Thymus (tissue), 14 donors: ENCODE measurements at places on chromosomes 1 and 21. TPM values are rescaled to one million over a fixed set of nuclear protein-coding genes. Genes with fewer than 3 reads are reported as not detected.

DNA sequence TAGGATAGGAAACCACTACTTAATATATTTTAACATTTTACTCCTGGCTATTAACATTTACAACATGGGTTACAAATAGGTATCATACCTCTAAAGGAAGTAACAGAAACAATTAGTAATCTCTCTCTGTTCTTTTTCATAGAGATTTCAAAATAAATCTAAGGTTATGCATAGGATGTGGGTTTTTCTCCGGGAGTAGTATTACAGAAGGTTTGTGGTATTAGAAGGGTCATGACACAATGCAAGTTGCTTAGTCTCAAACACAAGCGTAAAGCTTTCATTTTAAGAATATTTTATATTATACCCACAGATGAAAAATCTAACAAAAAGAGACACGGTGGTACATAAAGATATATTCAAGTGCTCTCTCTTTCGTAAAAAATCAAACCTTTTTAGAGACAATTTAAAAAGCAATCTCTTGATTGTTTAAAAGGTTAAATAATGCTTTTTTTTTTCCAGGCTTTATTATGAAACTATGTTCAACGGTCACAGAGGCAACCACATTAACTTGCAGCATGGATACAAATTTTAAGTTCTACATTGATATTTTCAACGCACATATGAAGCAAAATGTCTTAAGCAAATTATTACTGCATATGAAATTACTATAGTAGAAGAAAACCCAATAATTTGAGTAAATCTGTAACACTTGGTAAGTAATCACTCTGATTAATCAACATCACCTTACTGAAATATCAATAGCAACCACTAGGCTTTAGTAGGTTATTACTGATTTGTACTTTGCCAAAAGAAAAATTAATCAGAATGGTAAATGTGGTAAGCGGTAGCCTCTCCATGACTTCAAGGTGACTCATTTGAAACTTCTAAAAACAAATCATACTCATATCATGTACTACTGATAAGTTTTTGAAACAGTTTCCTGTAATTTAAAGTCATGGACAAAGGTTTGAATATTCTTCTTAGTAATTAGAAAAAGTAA is 97.4 kb upstream of the GFI1 start:
- H3K4me1 ChIP-seq = no peaks in the 10 kb centered on the region
- H3K27me3 ChIP-seq = no peaks in the 10 kb centered on the region
- no peaks in the 10 kb centered on the region for H3K36me3 ChIP-seq
- H3K4me3 ChIP-seq = no peak overlapping the region
- peak overlapping the region; percentile 19 for H3K27ac ChIP-seq
- DNase-seq = peak; percentile 21

- no peak for DNase-seq
- no peak overlapping the region for H3K27ac ChIP-seq
- H3K4me1 ChIP-seq = no peaks in the 10 kb centered on the region
- H3K4me3 ChIP-seq = no peak overlapping the region
Measured at GRCh38 chr1:56837244-56837939, 17.2 kb upstream of the C8A start.

DNA sequence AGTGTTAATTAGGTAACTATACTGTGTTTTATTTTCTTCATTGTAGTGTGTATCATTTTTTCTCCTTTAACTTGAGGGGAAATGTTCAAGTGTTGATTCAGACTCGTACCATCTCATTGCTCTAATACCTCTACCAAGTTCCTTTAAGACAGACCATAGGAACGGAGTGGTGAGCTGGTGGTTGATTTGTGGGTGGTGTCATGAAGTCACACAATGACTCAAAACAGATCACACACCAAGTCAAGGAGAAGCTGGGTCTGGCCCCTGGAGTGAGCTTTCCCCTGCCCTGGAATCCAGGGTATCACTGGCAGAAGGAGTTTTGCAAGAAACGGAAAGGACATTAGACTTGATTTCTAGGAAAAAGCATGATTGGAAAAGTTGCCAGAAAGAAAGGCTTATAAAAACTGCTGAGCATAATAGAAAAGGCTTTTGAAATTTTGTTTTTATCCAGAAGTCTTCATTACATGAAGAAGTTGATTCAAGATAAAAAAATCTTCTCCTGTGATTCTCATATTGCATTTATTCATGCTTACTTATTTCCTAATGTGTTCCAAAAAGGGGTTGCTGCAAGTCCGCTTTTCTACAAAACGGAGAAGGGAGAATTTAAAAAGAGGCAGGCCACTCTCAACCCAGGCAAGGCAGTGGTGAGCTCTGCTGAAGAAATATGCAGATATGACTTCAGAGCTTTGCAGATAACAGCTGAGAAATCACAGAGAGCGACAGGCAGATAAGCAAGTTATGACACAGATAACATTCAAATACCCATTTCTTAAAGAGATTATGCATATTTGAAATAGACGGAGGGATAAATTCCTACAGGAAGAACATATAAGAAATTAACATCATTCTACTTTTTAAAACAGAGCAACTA is 79.7 kb downstream of the TBX19 start:
- no peak for DNase-seq
- H3K4me3 ChIP-seq = no peak overlapping the region
- H3K4me1 ChIP-seq = no peaks in the 10 kb centered on the region
- no peak overlapping the region for H3K27ac ChIP-seq
- H3K36me3 ChIP-seq = no peaks in the 10 kb centered on the region
- H3K27me3 ChIP-seq = no peaks in the 10 kb centered on the region

The CLCNKA gene
- under 0.01 TPM for total RNA-seq

DNA sequence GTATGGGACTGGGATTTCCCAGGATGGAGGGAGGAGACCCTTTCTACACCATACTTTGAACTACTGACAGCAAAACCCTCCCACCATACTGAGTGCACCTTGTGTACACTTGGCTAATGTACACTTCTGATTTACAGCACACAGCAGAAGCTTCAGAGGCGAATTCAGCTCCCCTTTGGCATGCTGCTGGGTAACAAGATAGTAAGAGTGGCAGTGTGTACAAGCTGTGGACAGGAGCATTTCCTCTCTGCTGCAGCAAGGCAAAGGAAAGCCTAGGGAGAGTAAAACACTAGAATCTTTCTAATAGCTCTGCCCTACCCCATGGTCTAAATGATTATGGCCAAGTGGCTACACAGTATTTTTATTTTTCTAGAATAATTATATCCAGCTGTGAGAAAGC is 83.9 kb upstream of the ARTN start:
- no peaks in the 10 kb centered on the region for H3K27me3 ChIP-seq
- H3K4me1 ChIP-seq = peaks cover 2% of the 10 kb centered on the region
- H3K4me3 ChIP-seq = no peak overlapping the region
- no peak overlapping the region for H3K27ac ChIP-seq
- DNase-seq = no peak

DNA sequence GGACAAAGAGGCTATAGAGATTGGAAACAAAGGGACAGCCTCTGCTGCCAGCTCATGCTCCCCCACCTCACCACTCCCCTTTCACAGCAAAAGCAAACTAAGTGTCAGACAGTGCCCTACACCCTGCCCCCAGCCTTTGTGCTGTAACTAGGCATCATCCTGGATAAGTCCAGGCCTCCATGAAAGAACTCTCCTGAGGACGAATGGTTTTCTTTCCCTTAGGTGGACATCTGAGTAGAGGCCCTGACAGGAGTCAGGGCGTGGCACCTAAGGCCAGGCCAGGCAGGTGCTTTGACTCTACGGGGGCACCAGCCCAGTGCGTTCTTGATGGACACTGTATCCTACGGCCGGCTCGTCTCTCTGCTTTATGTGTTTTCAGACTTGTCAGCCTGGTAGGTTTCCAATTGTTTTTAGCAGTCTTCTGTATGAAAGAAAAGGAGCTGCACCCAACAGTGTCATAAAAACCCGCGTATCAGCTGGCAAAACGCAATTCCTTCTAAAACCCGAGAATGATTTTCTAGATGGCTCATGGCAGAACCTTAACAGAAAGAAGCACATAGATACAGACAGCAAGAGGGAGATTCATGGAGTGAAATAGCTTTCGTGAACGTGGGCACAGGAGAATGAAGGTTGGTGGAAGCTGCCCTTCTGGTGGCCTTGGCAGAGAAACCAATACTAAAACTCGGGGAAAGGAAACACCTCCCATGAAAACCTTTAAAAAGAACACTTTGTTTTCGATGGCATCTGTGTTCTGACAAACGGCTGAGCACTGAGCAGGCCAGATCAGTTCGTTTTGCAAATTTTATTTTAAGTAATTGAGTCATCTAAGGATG is 51.7 kb upstream of the AJAP1 start:
- no peaks in the 10 kb centered on the region for H3K4me1 ChIP-seq
- DNase-seq = no peak
- H3K27ac ChIP-seq = no peak overlapping the region
- H3K36me3 ChIP-seq = no peaks in the 10 kb centered on the region
- no peak overlapping the region for H3K4me3 ChIP-seq
- no peaks in the 10 kb centered on the region for H3K27me3 ChIP-seq

The ZBTB18 gene
- 37.2 TPM for total RNA-seq

The PCAT6 gene
- total RNA-seq = 0.19 TPM

- peaks cover 3% of the 10 kb centered on the region for H3K36me3 ChIP-seq
- no peak overlapping the region for H3K27ac ChIP-seq
- H3K4me3 ChIP-seq = no peak overlapping the region
- DNase-seq = no peak
- no peaks in the 10 kb centered on the region for H3K27me3 ChIP-seq
Measured at GRCh38 chr21:33767236-33767635, 124.9 kb downstream of the ITSN1 start.

The KRTAP19-1 gene
- total RNA-seq = not detected

The TMEM269 gene
- 0.05 TPM for total RNA-seq

DNA sequence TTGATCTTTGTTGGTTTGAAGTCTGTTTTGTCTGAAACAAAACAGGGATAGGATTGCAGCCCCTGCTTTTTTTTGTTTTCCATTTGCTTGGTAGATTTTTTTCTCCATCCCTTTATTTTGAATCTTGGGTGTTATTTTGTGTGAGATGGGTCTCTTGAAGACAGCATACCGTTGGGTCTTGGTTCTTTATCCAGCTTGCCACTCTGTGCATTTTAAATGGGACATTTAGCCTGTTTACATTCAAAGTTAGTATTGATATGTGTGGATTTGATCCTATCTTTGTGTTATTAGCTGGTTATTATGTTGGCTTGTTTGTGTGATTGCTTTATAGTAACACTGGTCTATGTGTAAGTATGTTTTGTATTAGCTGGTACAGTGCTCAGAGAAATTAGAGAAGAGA is 40.9 kb downstream of the GIPC2 start:
- no peaks in the 10 kb centered on the region for H3K4me1 ChIP-seq
- H3K36me3 ChIP-seq = no peaks in the 10 kb centered on the region
- no peaks in the 10 kb centered on the region for H3K27me3 ChIP-seq
- no peak overlapping the region for H3K27ac ChIP-seq

GRCh38 chr1:164664127-164664526 is 105.1 kb downstream of the PBX1 start:
- H3K36me3 ChIP-seq = no peaks in the 10 kb centered on the region
- H3K27me3 ChIP-seq = no peaks in the 10 kb centered on the region
- no peak overlapping the region for H3K4me3 ChIP-seq
- no peak overlapping the region for H3K27ac ChIP-seq
- peaks cover 7% of the 10 kb centered on the region for H3K4me1 ChIP-seq
